ENCODE measurements at places on chromosomes 5 and 9.

- DNase-seq: no peak
Measured at GRCh38 chr9:92970467-92970923, 23.2 kb downstream of the FGD3 start.

DNA sequence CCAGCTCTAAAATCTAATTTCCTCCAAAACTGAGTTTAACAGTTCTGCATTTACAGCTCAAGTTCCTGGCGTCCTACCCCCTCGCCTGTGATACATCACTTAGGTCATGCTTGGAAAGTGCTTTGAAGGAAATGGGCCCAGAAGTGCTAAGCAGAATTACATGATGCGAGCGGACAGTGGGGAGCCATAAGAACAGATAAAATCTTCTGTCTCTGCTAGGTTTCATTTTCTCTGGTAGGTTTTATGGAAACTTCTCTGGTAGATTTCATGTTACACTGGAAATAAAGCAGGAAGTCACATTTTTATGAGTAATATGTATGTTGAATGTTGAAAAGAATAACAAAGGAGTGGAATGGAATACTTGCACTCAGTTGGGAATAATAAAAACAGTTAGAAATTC, 138.3 kb downstream of the ZDHHC21 start:
- no peak for DNase-seq

DNA sequence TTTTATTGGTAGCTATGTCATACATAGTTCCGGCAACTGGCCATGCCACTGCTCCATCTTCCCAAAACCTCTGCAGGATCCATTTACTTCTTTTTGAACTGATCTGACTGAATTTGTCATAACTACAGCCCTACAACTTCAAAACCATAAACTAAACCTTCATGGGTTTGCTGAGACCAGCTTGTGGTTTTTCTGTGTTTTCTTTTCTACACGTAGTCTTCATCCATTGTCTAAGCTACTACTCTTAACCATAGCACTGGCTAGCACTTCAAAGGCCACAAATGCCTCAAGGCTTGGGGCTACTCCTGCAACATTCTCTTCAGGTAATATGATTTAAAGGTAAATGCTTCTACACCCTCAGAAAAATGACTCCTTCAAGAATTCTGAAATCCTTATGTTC, 9.0 kb upstream of the KIF2A start:
- no peak for DNase-seq

- DNase-seq: no peak
Measured at GRCh38 chr5:179420476-179420875, 75.2 kb upstream of the ADAMTS2 start.

GRCh38 chr5:92979716-92980115, 601.3 kb downstream of the NR2F1-AS1 start:
- DNase-seq: no peak

- DNase-seq: no peak
Measured at GRCh38 chr5:180296771-180297170, 4.9 kb upstream of the MAPK9 start.

GRCh38 chr5:964821-965220, 43.8 kb upstream of the NKD2 start:
- DNase-seq: no peak

DNA sequence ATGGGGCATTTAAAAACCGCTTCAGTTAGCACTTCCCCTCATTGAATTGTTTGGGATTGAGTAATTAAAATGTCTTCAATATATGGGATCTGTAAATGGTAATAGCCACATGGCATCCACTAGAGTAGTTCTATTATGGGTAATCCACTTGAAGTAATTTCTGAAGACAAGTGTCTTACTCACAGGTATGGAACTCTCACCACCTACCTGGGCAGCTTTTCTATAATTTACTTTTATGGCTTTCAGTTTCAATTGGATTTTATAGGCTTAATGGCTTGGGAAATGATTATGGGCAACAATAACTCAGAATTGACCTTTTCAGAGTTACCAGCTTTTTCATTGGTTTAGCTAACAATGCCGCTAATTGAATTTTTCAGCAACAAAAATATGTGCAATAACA, 597.9 kb downstream of the PTPRD start:
- no peak for DNase-seq

DNA sequence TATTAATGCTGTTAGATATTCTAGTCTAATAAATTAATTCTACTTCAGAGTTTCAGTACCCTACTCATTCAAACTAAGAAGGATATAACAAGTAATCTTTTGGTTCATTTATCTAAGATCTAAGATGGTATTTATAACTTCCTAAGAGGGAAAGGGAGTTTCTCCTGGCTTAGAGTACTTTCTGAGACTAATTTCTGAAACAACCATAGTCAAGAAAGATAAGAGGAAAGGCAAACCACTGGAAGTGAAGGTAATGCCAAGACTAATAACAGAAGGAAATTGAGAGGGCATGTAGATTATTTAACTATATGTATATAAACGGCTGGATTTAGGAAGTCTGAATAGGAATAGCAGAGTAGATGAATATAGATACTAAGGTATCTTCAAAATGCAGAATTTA, 112.4 kb upstream of the ACOT12 start:
- no peak for DNase-seq

DNA sequence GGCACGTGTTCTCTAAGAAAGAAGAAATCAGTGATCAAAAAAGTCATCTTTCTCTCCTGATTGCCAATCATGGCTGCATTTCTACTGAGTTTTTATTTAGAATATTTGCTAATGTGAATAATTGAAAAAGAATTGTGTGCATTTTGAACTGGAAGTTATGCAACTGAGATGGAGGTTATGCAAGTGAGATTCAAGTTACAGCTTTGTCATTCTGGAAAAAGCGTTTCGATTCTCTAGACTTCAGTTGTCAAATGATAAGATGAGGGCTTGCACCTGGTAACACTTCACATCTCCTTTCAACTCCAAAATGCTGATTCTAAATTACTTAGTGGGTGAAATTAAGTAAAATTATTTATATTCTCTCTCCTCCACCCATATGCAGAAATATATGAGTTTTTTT, 36.4 kb downstream of the C6 start:
- no peak for DNase-seq

DNA sequence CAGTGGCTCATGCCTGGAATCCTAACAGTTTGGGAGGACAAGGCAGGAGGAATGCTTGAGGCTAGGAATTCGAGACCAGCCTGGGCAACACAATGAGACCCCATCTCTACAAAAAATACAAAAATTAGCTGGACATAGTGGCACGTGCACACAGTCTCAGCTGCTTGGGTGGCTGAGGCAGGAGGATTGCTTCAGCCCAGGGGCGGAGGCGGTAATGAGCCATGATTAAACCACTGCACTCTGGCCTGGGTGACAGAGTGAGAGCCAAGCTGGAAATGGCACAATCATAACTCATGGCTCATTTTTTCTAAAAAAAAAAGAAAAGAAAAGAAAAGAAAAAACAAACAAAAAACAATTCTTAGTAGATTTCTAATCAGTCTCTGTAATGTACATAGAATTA, 446.2 kb downstream of the ELAVL2 start:
- DNase-seq: no peak

GRCh38 chr5:90144625-90145327, 264.8 kb downstream of the CETN3 start:
- no peak for DNase-seq

DNA sequence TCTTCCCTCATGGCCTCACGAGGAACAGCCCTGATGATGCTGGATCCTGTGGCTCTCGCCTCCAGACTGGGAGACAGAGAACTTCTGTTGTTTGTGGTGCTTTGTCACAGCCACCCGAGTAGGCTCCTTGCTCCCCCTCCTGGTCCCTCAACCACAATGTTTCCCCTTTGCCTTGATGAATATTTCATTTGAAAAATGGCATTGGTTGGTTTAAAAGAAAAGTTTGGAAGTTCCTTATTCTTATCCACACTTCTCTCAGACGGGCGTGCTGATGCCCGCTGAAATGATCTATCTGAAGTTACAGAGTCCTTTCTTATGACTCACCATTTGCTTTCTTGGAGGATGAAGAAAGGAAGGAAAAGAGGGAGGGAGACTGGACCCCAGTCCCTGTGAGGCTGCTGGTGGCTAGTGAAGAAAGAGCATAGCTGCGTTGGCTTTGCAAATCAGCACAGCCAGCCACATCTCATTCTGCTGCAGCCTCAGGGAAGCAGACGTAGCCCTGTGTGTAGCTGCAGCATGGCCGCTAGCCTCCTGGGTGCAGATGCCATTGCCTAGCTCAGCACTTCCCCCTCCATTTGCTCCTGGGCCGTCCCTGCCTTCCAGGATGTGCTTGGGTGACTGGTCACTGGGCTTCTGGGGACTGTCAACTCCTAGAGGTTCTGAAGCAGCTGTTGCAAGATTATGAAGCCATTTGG, 185.9 kb downstream of the ERCC6L2 start:
- DNase-seq: peak; percentile 30

GRCh38 chr5:147507480-147508126, 2.3 kb downstream of the DPYSL3 start:
- DNase-seq: no peak

Measured in stimulated activated CD4-positive, alpha-beta T cell treated with anti-CD3 and anti-CD28 coated beads, TNF-alpha, amount 100 ng/mL, for 4 hours (primary cell).